Myocyte (in vitro differentiated cells): ENCODE measurements at places on chromosomes 5 and 9. TPM values are rescaled to one million over a fixed set of nuclear protein-coding genes. Genes with fewer than 3 reads are reported as not detected.

HDAC3 gene
- 38.5 and 40.0 TPM in 2 replicates for total RNA-seq

ZNF454 gene
- total RNA-seq: not detected in 2 replicates

TERT gene
- total RNA-seq: 165 and 184 TPM in 2 replicates

HCN1 gene
- total RNA-seq: not detected in 2 replicates

FUT7 gene
- not detected in 2 replicates for total RNA-seq

C7 gene
- 3.6 and 25.8 TPM in 2 replicates for total RNA-seq

FCN2 gene
- not detected in 2 replicates for total RNA-seq

SGCD gene
- 75.3 and 104 TPM in 2 replicates for total RNA-seq

TMEM174 gene
- total RNA-seq: not detected in 2 replicates

ASTN2 gene
- total RNA-seq: 25.3 and 28.5 TPM in 2 replicates

BNC2 gene
- total RNA-seq: 31.8 and 32.4 TPM in 2 replicates

DNA sequence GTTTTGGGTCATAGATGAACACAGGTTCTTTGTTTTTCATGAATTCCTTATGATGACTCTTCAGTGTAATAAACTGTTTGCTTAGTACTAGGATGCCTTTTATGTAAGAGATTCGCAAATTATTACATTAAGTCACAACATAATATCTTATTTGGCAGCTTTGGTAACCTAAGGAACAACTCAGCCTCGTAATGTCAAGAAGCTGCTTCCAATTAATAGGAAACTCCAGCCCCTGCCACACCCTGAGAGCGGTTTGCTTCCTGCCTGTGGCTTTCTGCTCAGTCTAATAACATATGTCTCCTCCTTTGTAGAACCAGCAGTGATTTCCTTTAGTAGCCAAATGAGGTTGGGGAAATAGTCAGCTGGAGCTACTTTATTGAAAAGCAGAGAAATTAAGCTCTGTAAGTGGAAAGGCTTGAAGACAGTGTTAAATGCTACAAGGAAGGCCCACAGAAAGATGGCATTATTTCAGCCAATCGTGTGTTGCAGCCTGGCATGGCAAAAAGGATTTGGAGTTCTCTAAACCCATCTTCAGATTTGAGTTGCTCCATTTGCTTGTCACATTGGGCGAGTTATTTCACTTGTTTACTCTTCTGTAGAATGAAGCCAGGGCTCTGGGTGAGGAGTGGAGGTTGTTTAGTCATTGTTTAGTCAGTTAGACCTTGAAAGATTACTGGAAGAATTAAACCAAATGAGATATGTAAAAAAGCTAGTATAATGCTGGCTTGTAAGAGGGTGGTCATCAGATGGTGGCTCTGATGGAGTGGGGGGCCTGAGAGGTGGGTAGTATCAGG, 54.1 kb downstream of the MTAP start:
- DNase-seq: no peak

DNA sequence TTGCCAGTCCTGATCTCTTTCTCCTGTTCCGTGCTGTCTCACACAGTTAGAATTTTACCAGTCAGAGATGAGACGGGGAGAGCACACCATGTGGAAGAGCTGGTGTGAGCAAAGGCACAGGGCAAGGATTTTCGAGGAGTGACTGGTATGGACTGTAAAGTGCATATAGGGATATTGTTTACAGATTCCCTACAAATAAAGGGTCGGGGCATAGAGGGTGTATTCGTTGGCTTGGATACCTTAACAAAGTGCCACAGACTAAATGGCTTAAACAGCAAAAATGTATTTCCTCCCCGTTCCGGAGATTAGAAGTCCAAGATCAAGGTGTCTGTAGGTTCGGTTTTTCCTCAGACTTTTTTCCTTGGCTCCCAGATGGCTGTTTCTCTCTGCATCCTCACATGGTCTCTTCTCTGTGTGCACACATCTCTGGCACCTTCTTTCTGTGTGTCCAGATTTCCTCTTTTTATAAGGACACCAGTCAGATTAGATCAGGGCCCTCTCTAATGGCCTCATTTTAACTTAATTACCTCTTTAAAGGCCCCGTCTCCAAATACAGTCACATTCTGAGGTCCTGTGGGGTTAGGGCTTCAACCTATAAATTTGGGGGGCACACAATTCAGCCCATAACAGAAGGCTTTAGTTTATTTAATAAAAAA, 23.4 kb downstream of the CYFIP2 start:
- no peak for DNase-seq

DNA sequence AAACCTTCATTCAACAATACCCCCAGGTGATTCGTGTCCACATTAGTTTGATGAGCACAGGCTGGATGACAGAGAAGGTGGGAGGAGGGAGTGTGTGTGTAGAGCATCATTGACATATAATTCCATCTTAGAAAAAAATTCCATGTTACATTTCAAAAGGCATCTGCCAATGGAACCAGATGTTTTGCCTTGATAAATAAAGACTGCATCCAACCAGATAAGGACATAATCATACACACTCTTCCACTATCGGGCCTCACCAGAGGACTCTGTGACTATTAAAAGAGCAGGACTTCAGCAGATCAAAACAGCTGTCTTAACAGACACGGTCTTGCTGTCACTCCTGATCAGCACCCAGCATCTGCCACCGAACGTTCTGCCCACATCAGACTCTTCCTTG, 96.4 kb upstream of the SPIN1 start:
- no peak for DNase-seq

DNA sequence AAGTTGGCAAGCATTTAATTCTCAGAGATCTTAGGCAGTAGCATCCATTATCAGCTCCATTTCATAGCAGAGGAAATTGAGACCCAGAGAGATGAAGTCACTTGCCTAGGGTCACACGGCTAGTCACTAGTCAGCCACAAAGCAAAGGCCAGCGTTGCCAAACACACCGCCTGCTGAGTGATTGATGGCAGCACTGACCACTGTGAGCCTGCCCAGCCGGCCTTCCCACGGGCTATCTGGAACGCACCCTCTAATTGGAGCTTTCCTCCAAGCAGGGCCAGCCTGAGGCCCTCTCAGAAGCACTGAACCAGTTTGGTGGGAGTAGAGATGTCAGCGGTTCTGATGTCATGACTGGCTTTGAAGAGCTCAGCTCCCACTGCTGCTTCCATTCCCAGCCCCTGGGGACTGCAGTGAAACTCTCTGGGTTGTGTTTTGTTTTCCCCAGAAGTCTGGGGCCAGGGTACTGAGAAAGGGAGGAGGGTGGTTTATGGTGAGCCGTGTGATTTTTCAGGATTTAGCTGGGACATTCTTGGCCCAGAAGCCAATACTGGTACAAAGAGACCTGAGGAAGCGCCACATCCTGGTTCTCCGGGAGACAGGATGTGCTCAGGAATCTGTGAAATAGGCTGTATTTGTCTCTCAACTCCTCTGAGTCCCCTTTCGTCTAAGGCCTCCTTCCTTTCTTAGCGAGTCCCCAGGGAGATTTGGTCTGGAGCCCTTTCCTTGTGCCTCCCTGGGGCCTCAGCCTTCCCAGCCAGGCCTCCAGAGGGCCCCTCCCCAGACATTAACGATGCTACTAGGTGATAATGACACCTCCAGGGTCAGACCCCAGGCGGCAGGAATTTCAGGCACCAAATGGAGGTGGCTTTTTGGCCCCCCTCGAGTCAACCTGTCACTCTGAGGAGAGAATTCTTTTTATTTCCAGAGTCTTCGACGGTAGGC, 44.5 kb downstream of the SPRY4 start:
- DNase-seq: peak; percentile 79

GRCh38 chr9:134475011-134475790, 148.9 kb downstream of the RXRA start:
- DNase-seq: peak; percentile 62

DNA sequence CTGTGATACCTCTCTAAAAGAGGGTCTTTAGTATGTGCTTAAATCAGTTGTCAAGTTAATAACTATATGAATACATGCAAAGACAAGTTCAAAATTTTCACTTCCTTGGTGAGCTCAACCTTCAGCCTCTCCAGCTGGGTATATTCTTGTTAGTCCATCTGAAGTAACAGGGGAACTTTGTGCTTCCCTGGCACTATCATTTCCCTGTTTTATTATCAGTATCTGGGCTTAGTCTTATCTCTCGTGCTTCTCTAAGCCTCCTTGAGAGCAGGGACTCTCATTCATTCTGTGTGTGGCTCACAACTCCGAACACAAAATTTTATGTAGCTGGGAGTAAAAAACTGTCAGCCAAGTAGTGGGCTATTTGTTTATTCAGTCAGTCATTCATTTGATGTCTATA, 175.9 kb upstream of the MAP3K1 start:
- no peak for DNase-seq

- no peak for DNase-seq
Observed at GRCh38 chr9:77899679-77900354, 131.8 kb downstream of the GNAQ start.

- DNase-seq: peak; percentile 58
Observed at GRCh38 chr5:176692839-176693476, 45.7 kb downstream of the TSPAN17 start.

- DNase-seq: no peak
Observed at GRCh38 chr5:157459715-157460599, at the start of gene NIPAL4. Gene NIPAL4, plus strand, starts transcription at chr5:157460213. Its CDS starts 108 bp downstream, at chr5:157460321.

- DNase-seq: no peak
Observed at GRCh38 chr5:32842813-32843530, 131.9 kb downstream of the NPR3 start.

- DNase-seq: no peak
Observed at GRCh38 chr9:96128880-96129279, 173.1 kb downstream of the HSD17B3 start.

GRCh38 chr5:159951387-159951786, 35.1 kb downstream of the ADRA1B start:
- peak; percentile 39 for DNase-seq

- no peak for DNase-seq
Observed at GRCh38 chr5:132471151-132471907, 19.2 kb downstream of the IRF1 start.

DNA sequence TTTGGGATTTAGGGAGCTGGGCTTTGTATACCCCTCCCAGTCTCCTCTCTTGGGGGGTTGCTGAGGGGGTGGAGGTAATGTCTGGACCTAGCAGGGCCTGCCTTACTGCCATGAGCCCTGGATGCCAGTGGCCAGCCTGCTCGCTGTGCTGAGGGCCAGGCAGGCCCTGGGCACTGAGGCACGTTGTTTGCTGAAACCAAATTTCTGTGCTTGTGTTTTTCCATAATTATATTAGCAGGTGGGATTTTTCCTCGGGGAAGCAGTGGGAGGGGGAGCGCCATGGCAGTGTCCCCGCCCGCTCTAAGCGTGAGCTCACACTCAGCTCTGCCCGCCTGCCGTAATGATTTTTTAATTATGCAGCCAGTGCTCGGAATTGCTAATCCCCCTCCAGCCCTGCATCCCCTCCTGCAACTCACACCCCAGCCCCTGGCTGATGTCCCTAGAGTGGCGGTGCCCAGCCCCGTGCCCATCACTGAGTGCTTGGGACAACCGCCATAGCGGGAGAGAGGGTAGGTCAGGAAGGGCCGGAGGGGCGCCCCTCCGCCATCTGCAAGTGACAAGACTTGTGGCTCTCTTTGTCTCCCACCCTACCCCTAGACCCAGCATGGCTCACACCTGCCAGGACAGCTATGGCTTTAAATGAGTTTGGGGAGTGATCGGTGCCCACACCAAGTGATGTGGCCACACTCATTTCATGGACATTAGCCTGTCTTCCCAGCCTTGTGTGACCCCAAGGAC, 20.9 kb downstream of the CXXC5 start:
- no peak for DNase-seq

- no peak for DNase-seq
Observed at GRCh38 chr5:155773680-155774079, 553.3 kb upstream of the SGCD start.

GRCh38 chr9:137048655-137049543, 2.9 kb upstream of the NPDC1 start:
- no peak for DNase-seq

DNA sequence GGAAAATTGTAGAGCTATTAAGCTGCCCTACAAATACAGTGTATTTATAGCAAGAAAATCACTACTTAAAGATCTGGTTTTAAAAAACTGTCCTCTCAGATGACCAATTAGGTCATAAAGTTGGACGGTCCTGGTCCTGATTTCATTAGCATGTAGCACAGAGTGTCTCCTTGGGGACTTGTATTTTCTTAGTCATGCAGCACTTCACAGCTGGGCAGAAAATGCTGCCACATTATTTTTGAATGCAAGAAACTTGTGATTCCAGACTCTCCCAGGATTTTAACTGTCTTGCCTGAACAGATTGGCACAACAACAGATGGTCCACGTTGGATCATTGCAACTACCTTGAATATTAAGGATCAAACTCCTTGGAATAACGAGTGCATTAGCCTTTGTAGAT, 348.1 kb upstream of the SGCD start:
- DNase-seq: no peak

GRCh38 chr5:175863316-175863715, 8.1 kb upstream of the CPLX2 start:
- DNase-seq: no peak

DNA sequence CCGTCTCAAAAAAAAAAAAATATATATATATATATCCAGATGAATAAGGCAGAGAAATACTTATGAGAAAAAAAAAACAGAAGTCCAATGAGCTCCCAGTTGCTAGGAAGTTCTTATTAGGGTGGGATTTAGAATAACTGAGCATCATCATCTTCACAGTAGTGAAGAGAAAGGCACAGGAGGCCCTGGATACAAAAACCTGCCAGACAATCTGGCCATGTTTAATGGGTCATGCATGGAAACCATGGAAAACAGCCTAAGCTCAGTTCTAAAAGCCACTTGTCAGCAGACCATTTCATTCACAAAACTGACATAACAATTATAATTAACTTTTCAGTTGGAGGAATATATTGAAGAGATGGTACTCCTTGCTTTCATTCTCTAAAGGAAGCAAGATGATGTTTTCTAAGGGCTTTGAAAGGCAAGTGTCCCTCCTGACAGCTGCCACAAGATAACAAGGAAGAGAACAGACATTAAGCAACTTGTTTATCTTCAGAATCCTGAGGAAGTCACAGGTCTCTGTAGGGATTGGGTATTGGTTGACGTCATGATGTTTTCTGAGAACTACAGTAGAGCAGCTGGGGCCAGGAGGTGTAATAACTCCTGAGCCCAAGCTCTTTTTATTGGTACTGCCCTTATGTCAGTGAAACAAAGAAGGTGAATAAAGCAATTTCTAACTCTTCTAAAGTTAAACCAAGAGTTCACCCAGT, 463.1 kb downstream of the DMAC1 start:
- peak; percentile 60 for DNase-seq

- peak; percentile 53 for DNase-seq
Observed at GRCh38 chr5:89584339-89584956, 701.5 kb upstream of the MEF2C start.

DNA sequence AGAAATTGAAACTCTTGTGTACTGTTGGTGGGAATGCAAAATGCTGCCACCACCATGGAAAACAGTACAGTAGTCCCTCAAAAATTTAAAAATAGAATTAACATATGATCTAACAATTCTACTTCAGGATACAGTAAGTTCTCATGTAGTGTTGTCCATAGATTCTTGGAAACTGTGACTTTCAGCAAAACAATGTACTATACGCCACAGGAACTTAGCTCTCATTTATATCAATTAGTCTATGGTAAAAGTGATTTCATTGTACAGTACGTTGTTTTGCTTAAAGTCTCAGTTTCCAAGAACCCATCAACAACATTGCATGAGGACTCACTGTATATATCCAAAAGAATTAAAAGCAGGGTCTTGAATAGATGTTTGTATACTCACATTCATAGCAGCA, 233.5 kb upstream of the GAS1 start:
- DNase-seq: no peak
